ENCODE measurements at places on chromosomes 1 and 21.

DNA sequence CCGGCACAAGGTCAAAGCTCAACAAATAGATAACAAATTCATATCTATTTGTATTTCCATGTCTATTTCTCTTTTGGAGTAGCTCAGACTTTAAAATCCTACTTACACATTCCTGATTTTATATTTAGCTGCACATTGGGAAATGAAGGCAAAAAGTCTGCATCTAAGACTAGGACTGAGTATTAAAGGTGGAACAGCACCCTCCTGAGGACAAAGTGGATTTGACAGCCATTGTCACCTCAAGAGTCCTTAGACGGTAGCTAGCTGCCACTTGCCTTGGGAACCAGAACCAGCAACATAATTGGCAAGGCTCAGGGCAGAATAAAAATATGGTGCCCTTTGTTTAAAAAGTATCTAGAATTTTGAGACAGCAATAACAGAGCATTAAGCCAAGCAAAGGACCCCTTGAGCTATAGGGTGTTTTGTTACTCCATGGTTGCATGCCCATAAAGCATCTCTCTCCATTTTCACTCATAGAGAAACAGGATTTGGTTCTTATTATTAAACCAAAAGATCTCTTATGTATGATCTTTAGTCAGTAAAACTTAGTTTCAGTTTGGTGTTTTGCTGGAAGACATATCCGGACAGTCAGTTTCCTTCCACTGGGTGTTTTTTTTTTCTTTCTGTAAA is 30.0 kb upstream of the SGIP1 start:
- DNase-seq = no peak

DNA sequence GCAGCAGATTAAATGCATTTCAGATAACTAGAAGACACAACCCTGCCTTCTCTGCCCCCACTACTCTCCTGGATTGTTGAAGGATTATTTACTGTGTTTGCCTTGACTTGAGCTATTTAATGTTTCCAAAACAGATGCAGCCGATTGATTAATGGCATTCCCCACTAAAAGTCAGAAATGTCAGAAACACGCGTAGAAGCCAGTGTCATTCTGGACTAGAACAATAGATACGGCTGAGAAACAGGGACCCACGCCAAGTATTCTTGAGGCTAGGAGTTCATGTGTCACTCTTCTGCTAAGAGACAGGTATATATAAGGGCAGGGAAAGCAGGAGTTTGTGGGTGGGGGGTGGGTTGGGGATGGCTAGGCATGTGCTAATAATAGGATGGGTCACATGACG is 366.7 kb upstream of the PROX1 start:
- no peak for DNase-seq

DNA sequence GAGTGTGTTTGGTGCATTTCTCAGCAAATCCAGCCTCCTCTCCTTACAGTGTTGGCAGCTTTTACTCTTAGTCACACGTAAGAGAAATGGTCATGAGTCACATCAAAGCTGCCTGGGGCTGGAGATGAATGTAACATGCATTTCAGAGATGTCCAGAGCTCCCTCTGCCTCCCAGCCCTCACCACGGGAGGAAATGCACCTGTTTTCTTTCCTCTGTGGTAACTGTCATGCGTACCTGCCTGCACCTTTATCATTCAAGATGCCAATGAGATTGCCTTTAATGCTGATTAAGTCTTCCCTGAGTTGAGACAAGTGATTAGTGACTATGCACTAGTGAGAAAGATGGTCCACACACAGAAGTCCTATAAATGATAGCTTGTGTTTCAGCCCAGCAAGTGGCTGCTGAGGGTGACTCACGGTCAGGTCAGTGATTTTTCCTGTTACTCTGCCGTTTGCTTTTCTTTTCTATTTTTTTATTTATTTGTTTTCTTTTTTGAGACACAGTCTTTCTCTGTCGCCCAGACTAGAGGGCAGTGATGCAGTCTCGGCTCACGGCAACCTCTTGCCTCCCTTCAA is 277.3 kb upstream of the FMN2 start:
- DNase-seq = no peak

- DNase-seq = no peak
Measured at GRCh38 chr1:106223213-106223612, 833.3 kb upstream of the PRMT6 start.

- no peak for DNase-seq
Measured at GRCh38 chr1:226061068-226061840, 1.3 kb upstream of the H3-3A start.

DNA sequence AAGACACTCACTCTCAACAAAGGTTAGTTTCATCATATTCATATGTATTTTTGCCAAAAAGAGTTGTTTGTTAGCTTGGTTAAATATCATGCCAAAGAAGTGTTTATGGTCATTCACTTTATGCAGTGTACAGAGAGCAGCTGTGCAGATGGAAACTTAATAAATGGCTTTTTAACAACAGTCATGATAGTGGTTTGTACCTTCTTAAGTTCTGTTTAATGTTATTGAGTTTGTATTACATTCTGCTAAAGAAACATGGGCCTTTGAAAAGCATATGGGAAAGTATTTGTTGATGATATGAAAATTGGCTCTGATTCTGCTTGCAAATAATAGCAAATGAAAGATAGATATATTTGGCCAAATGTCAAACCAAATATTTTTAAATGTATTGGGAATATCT is 607.3 kb downstream of the NCAM2 start:
- no peak for DNase-seq

DNA sequence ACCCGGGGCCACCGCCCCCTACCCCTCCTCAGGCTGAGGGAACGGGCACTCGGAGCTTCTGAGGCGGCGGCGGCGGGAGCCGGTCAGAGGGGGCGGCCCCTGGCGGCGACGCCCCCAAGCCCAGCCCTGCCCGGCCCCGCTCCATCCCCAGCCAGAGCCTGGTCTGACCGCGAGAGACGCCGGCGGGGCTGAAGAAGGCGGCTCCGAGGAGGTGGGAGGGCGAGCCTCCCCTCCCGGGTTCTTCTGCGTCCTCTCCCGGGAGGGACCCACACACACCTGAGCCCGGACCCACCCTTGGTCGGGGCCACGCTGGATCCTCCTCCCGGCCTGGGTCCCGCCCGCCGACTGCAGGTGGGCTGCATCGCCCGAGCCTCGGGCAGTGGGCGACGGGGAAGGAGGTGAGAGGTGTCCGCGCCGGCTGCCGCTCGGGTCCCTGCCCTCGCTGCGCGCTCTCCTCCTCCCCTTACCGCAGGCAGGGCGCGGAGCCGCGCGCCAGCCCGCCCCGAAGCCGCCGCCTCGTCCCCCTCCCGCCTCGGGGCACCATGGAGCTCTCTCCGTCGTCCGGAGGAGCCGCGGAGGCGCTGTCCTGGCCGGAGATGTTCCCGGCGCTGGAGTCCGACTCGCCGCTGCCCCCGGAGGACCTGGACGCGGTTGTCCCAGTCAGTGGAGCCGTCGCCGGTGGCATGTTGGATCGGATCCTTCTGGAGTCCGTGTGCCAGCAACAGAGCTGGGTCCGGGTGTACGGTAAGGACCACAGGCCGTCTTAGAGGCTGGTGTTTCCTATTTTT is at the start of gene RASAL2:
Gene RASAL2 (plus strand): TSS at position 154 of the 788 bp plus-strand sequence. CDS start 389 bp downstream, at position 543.
- peak; percentile 64 for DNase-seq

- no peak for DNase-seq
Measured at GRCh38 chr1:118396279-118396678, 211.3 kb upstream of the SPAG17 start.

DNA sequence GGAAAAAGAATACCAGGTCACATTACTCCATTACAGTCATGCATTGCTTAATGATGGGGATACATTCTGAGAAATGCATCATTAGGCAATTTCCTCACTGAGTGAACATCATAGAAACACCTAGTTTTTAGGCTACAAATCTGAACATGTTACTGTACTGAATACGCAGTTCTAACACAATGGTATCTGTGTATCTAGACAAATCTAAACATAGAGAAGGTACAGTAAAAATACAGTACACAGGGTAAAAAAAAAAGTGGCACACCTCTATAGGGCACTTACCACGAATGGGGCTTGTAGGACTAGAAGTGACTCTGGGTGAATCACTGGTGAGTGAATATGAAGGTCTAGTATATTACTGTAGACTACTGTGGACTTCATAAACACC is 115.7 kb downstream of the AKT3 start:
- no peak for DNase-seq

DNA sequence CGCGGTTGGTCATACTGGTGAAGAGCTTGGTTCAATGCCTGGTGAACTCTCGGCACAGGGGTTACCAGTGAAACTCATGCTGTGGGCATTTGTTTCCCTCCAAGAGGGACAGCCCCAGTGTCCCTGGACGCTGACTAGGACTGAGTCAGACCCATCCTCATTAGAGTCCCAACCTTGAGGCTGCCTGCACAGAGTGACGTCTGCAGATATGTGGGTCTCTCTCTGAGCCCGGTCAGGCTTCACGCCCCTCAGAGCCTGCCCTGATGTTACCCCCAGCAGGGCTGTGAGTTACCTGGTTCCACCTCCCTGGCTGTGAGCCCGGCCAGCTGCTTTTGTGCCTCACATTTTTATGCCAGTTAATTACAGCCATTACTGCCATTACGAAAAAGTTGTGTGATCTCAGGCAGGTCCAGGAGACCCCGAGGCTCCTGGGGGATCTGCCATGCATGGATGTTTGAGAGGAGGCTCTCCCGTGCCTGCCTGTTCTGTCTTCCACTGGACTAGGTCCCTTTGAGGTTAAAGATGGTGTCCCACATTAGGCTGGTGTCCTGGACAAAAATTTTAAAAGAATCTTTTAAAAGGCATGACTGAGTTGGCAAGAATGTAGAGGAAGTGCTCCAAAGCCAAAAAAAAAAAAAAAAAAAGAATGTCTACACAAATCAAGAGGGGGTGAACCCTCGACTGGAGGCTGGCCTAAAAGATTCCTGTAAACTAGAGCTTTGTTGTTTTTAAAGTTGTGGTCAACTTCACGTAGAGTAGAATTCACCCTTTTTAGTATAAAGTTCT is 36.6 kb upstream of the PADI1 start:
- no peak for DNase-seq

- no peak for DNase-seq
Measured at GRCh38 chr1:219279017-219279770, 105.5 kb downstream of the LYPLAL1 start.

- no peak for DNase-seq
Measured at GRCh38 chr1:86273066-86273465, 116.5 kb upstream of the COL24A1 start.

DNA sequence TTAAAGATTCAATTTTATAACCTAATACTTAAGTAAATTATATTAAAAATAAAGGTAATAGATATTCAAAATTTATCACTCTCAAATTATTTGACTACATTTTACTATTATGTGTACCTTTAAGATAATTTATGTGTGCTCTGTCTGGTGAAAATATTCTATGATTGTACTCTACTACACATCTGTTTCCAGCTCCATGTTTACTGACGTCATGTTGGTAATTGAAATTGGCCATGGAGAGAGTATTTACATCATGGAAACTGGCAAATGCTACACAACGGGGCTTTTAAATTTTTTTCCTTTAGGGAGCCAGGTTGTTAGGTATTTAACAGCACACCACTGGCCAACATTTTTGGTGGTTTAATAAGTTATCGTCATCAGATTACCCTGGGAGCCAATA is 204.5 kb upstream of the KIAA0040 start:
- no peak for DNase-seq

- no peak for DNase-seq
Measured at GRCh38 chr1:11682799-11683198, 1.9 kb upstream of the MAD2L2 start.

GRCh38 chr1:52111492-52111891 is 30.4 kb upstream of the ZFYVE9 start:
- DNase-seq = no peak

GRCh38 chr1:162328512-162328911 is 48.1 kb downstream of the SPATA46 start:
- DNase-seq = no peak

GRCh38 chr1:221751226-221751887 is 9.5 kb upstream of the DUSP10 start:
- DNase-seq = no peak

GRCh38 chr1:232980986-232981560 is 30.7 kb downstream of the NTPCR start:
- DNase-seq = no peak

GRCh38 chr1:26993237-26994019 is at the start of gene TRNP1:
TRNP1 (plus strand) TSS chr1:26993692; CDS start chr1:26993787, 95 bp downstream.
- peak; percentile 73 for DNase-seq

- DNase-seq = no peak
Measured at GRCh38 chr1:220652995-220653394, 37.2 kb upstream of the C1orf115 start.

- DNase-seq = no peak
Measured at GRCh38 chr1:235275223-235275622, 52.8 kb downstream of the ARID4B start.

DNA sequence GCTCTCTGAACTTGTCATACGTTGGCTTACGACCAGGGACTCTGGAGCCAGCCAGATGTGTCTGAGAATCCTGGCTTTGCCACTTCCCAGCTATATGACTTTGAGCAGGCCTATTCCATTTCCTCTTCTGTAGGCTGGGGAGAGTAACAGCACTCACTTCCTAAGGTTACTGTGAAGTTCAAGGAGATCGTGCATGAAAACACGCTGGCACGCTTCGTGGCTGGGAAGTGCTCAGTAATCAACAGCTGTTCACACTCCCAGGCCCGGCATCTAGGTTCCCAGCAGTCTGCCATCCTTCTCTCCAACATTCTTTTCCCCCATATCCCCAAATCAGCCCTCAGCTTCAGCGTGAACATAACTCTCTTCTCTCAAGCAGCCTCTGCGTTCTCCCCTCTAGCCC is 2.0 kb downstream of the ASCL5 start:
- DNase-seq = no peak

GRCh38 chr21:30337772-30338171 is 278 bp upstream of the KRTAP27-1 start:
- DNase-seq = no peak

DNA sequence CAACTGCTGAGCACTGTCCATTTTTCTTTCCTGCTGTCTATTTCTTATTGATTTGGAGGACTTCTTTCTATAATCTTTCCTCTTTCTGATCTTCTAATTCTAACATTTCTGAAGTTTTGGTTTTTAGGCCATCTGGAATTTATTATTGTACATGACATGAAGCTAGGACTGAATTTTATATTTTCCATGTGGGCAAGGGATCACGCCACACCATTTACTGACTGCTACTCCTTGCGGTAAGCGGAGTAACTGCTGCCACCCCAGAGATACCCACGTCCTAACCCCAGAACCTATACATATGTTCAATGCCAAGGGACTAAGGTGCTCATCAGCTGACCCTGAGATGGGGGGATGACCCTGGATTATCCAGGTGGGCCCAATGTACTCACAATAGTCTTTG is 70.6 kb downstream of the NPHP4 start:
- DNase-seq = no peak

GRCh38 chr1:182627622-182628021 is 23.4 kb upstream of the RGS16 start:
- no peak for DNase-seq

DNA sequence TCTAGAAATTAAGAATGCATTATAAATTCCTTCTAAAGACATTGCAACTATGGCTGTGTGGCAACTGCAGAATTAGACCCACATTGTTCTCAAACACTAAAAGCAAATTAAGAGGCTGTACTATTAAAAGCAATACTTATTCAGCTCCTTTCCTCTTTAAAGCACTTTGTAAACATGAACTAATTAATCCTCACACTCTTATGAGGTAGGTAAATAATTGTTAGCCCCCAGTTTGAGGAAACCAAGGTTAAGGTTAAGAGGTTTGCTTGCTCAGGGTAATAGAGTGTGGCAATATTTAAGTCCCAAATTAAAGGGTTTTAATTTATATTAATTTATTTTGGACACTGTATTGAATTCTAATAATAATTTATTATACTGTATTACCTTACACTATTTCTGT is 553.8 kb downstream of the LRRIQ3 start:
- no peak for DNase-seq

- DNase-seq = no peak
Measured at GRCh38 chr1:239575113-239575512, 188.7 kb downstream of the CHRM3 start.
